ENCODE measurements at places on chromosomes 1 and 21.

DNA sequence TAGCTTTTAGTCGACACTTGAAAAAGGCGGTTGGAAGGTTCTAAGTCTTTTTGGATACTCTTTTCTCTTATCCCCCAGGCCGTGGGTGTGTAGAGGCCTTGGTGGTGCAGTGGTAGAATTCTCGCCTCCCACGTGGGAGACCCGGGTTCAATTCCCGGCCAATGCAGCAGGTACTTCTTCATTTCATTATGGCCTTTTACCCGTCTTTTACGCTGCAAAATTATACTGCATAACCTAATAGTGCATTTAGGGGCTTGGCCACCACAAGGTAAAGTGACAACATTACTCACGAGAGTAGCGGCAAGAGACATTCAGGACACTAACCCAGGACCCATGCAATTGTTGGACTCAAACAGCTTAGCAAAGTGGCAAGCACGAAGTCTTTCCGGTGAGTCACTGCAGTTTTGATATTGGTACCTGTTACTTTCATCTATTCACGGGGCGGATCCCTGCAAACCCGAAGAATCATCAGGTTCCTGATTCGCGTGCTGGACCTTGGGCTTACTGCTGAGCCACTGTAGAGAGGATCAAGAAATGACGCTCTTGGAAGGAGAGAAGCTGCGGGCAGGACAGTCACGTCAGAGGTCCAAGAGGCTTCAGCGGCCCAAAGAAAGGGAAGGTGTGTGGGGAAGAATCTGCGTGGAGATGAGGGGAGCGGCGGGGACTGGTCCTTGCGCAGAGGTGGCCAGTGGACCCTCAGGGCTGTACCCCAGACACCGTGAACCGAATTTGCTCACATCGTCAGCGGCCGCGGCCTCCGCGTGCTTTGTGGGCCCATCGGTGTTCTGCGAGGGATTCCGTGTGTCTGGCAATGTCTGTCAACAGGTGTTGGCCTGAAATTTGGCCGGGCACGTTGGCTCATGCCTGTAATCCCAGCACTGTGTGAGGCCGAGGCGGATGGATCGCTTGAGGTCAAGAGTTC, 12.9 kb upstream of the RNU1-4 start:
- DNase-seq, result peak; percentile 50

- no peak for DNase-seq
These were observed 34.3 kb upstream of the SIM2 start for GRCh38 chr21:36664662-36664990.

GRCh38 chr1:47491341-47491753, 53.5 kb downstream of the FOXD2 start:
- DNase-seq, result no peak

- no peak for DNase-seq
These were observed 27.7 kb downstream of the SPATA45 start for GRCh38 chr1:212819726-212820125.

- no peak for DNase-seq
These were observed 27.0 kb downstream of the PROX1 start for GRCh38 chr1:214014730-214015129.

GRCh38 chr21:17646790-17647189, 34.1 kb upstream of the BTG3 start:
- no peak for DNase-seq

DNA sequence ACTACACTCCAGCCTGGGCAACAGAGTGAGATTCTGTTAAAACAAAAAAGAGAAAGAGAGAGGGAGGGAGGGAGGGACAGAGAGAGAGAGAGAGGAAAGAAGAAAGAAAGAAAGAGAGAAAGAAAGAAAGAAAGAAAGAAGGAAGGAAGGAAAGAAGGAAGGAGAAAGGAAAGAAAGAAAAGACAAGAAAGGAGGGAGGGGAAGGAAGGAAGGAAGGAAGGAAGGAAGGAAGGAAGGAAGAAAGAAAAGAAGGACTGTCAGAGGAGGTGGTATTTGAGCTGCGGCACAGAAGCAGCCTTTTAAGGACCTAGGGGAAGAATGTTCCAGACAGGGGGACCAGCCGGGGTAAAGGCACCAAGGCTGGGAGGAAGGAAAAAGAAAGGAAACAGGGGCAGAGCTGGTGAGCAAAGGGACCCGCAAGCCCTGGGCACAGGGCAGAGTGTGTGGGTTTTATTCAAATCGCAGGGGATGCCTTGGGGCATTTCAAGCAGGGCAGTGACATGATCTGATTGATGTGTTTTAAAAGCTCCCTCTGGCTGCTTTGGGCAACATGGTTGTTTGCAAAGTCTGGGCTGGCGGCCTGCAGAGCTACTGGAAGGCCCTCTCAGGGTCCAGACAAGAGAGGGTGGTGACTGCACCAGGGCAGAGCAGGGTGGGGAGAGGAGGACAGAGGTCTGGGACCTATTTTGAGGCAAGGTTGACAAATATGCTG, 176.9 kb upstream of the VAMP3 start:
- DNase-seq, result no peak

DNA sequence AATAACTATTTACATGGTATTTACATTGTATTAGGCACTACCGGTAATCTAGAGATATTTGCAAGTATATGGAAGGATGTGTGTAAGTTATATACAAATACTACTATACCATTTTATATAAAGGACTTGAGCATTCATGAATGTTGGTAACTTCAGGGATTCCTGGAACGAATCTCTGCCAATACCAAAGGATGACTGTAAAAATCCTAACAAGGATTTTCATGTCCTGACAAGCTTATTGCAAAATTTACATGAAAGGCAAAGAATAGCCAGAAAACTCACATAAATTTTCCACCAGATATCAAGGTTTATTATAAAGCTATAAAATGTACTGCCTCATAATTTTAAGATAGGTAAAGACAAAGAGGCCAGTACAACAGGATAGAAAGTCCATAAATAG, 325.2 kb upstream of the NRIP1 start:
- DNase-seq, result no peak

GRCh38 chr21:25304611-25305010, 302.7 kb downstream of the MRPL39 start:
- DNase-seq, result no peak

All from activated effector memory CD4-positive, alpha-beta T cell treated with Interleukin-2 at 50 U/mL for 16 hours (primary cell).